Activated T-cell treated with anti-CD3 and anti-CD28 coated beads, Interleukin-2, amount 50 U/mL, for 24 hours (primary cell): ENCODE measurements at places on chromosomes 4 and X.

GRCh38 chr4:168128601-168129000 lies 36.3 kb downstream of the ANXA10 start:
- DNase-seq = no peak

- no peak for DNase-seq
Observed at GRCh38 chr4:147760176-147760575, 28.3 kb downstream of the ARHGAP10 start.

- DNase-seq = no peak
Observed at GRCh38 chr4:28654618-28655017, 1794.0 kb downstream of the STIM2 start.

GRCh38 chrX:75067931-75068330 lies 88.2 kb downstream of the ABCB7 start:
- no peak for DNase-seq

DNA sequence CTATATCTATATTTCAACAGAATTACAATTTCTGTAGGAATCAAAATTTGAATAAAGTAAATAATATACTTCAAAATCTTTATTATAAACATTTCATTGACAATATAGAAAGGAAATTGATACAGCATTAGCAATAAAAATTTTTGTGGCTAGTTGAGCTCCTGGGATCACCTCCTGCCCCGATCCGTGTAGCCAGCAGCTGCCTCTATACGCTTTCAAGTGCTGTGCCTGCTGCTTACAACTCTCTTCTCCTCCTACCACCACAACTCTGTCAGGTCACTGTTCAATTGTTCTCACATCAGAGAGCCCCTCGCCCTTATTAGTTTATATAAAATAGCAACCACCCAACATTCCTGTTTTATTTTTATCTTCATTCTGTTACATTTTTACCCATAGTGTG lies 27.6 kb downstream of the INPP4B start:
- DNase-seq = no peak

- no peak for DNase-seq
Observed at GRCh38 chr4:94400191-94400590, 51.6 kb upstream of the PDLIM5 start.

DNA sequence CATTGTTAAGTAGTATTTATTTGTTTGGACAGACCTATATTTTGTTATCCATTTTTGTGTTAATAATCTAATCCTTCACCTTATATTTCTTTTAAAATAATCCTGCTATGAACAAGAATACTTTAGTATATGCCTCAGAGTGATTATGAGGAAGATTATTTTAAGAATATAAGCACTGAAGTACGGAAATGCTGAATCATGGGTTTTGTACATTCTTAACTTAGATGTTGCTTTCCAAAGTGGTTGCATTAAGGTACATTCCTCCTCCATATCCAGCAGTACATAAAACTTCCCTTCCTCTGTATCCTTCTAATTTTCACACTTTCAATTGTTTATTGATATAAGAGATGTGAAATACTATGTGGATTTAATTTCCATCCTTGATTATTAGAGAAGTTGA lies 491.4 kb upstream of the GRID2 start:
- no peak for DNase-seq

GRCh38 chr4:24753519-24753918 lies 41.9 kb upstream of the SOD3 start:
- no peak for DNase-seq

DNA sequence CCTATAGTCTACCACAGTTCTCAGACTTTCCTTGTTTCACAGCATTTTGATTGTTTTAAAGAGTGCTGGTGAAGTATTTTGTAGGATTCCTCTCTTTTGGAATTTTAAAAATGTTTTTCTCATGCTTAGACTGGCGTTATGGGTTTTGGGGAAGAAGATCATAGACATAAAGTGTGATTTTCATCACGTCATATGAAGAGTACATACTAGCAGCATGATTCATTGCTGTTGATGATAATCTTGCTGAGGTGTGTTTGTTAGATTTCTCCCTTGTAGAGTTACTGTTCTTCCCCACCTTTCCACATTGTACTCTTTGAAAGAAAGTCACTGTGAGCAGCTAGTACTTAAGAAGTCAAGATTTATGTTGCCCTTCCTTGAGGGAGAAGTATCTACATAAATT lies 396.1 kb upstream of the GNPDA2 start:
- DNase-seq = no peak
